ENCODE measurements at places on chromosomes 1 and 21. TPM values are rescaled to one million over a fixed set of nuclear protein-coding genes. Genes with fewer than 3 reads are reported as not detected.
A peak's percentile ranks its signal among the peaks of the same experiment; 100 is the strongest.

- no peaks in the 10 kb centered on the region for H3K4me1 ChIP-seq
- H3K4me3 ChIP-seq: no peak overlapping the region
- no peak overlapping the region for H3K27ac ChIP-seq
- H3K36me3 ChIP-seq: no peaks in the 10 kb centered on the region
Measured at GRCh38 chr1:213776969-213777368, 210.8 kb upstream of the PROX1 start.

DNA sequence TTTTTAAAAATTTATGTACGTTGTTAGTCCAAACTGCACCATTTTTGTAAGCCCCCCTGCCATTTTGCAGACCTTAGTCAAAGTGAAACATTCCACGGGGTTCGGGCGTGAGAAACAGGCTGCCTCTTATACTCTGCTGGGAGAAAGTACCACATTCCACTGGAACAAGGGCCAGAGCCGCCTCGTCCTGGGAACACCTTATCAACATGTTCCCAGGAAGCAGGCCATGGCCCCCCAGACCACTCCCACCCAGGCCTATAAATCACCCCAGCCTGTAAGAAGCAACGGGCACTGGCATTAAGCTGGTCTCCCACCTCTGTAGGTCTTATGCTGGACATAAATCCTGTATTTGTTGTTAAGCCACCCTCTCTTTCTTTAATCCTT lies 854 bp upstream of the ZRANB2 start:
- peak; percentile 59 for DNase-seq
- H3K4me3 ChIP-seq: peak overlapping the region; percentile 82
- H3K4me1 ChIP-seq: peaks cover 27% of the 10 kb centered on the region
- peaks cover 3% of the 10 kb centered on the region for H3K27me3 ChIP-seq

DNA sequence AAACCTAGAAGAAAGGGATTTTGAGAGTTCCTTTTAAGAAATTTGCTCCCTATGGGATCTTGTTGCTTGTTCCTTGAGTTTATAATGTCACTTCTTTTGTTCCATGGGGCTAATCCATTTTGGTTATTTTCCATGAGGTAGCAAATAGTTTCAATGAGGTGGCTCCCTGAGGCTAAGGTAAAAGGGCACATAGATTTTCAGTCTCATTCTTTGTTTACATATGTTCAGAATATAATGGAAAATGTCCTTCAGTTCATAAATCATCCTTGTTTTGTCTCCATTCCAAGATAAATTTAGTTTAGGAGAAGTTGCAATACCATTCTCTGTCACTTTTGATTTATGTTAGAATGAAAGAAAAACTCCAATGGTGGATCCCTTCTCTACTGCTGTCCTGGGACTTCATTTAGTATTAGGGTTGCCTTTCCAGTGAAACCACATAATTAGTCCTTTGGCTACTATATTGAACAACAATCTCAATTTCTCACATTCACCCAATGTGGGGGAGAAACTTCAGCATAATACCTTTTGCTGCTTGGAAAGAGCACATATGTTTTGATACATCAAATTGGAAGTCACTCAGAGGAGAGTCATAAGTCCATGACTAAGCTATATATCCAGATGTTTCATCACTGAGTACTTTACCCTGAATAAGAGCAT lies 80.9 kb upstream of the ADAMTS5 start:
- DNase-seq: no peak
- no peaks in the 10 kb centered on the region for H3K36me3 ChIP-seq
- H3K27me3 ChIP-seq: no peaks in the 10 kb centered on the region
- H3K4me3 ChIP-seq: no peak overlapping the region
- H3K4me1 ChIP-seq: peaks cover 14% of the 10 kb centered on the region
- peak overlapping the region; percentile 29 for H3K27ac ChIP-seq

- no peaks in the 10 kb centered on the region for H3K36me3 ChIP-seq
- H3K4me3 ChIP-seq: no peak overlapping the region
- no peak for DNase-seq
- H3K4me1 ChIP-seq: no peaks in the 10 kb centered on the region
- H3K27ac ChIP-seq: no peak overlapping the region
Measured at GRCh38 chr1:21397813-21398188, 42.1 kb upstream of the NBPF3 start.

The ATXN7L2 gene
- 7.4 TPM for total RNA-seq

Measured in suprapubic skin (tissue), 4 donors.